Natural killer cell treated with Interleukin-12 subunit alpha and Interleukin-12 subunit beta and Interleukin-15 and Interleukin-18, amount 100 ng/mL, for 72 hours (primary cell): ENCODE measurements at places on chromosomes 4 and X. TPM values are rescaled to one million over a fixed set of nuclear protein-coding genes. Genes with fewer than 3 reads are reported as not detected.

Gene MAGED4B
- 2.3 TPM for total RNA-seq

Gene ASB12
- not detected for total RNA-seq

Gene PDHA2
- not detected for total RNA-seq

Gene MGARP
- total RNA-seq = not detected

Gene POLN
- total RNA-seq = 6.1 TPM

Gene LONRF3
- total RNA-seq = 8.0 TPM

Gene TMPRSS11B
- not detected for total RNA-seq

Gene SLITRK4
- not detected for total RNA-seq

Gene MAGEB1
- not detected for total RNA-seq

Gene ERAS
- total RNA-seq = not detected

Gene NPY2R
- not detected for total RNA-seq

Gene SMIM43
- not detected for total RNA-seq

Gene PNCK
- not detected for total RNA-seq

Gene CFI
- not detected for total RNA-seq

Gene MAP9
- total RNA-seq = 9.4 TPM

Gene DAPP1
- 23.4 TPM for total RNA-seq
